ENCODE measurements at places on chromosomes 7 and 10.

DNA sequence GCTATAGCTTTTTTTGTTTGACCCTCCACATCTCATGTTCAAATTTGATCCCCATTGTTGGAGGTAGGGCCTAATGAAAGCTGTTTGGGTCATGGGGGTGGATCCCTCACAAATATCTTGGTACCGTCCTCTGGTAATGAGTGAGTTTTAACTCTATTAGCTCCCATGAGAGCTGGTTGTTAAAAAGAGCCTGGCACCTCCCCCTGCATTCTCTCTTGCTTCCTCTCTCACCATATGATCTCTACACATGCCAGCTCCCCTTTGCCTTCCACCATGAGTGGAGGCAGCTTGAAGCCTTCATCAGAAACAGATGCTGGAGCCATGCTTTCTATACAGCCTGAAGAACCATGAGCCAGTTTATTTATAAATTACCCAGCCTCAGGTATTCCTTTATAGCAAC, 43.0 kb upstream of the IMMP2L start:
- DNase-seq, result no peak

DNA sequence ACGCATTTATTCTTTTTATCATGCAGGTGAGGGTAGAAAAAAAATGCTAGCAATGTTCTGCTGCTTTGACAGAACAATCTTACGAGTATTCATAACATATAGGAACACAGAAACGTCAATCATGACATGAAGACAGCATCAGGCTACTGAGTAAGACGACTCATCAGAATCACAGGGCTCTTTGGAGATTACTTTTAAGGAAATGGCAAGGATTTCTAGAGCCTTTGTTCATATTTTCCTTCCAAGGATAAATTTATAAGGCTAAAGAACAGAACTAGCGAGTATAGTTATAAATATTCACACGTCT, 39.8 kb upstream of the DNAJC1 start:
- DNase-seq, result no peak

GRCh38 chr10:35091994-35092790, 2.1 kb upstream of the CUL2 start:
- DNase-seq, result no peak

DNA sequence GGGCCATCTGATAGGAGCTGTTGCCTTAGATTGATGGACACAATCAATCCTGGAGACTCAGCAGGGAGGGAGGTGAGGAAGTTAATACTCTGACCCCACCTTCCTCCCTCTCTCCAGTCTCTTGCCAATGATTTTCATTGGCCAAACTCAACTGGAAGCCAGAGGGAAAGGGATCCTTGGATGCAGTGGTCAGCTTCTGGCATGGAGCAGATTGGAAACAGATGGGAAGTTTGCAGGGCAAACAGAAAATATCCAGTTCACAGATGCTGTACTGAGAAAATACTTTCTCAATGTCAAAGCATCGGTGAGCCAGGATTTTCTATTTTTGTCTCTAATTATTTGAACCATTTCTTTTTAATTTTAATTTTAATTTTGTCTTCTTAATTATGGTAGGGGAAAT, 170.8 kb downstream of the BBS9 start:
- DNase-seq, result no peak

DNA sequence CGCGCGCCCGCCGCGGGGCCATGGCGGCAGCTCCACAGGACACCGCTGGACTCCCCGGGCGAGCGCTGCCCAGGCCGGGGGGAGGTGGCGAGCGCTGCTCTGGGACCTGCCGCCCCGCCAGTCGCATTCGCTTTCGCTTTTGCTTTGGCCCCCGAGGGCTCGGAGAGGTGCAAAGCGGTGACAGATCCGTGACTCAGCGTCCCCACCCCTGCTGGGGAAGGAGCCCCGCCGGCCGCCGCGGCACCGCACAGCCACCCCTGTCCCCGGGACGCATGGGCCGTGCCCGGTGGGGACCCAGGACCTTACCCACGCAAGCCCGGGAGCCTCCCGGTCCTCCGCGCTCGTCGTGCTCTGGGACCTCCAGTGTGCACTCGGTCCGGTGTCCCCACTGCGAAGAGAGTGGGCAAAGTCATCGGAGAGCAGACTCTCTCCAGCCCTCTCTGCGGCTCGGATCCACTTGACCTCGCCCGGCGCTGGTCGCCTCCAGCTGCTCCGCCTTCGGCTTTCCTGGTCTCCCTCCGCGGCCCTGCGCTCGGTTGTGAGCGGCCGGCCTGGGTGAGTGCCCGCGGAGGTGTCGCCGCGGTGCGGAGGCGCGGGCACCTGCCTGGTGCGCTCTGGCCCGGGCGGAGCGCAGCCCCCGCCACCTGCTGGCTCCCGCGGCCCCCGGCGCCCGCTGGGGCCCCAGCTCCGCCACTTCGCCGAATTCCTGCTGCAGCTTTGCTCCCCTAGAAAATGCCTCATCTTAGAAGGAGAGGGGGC, at the start of gene IL15RA:
IL15RA (minus strand) TSS at position 73 of the 759 bp plus-strand sequence; CDS start at position 22, 51 bp downstream.
- DNase-seq, result peak; percentile 56

GRCh38 chr7:149500910-149501309, 3.3 kb upstream of the ZNF746 start:
- no peak for DNase-seq

- DNase-seq, result no peak
Measured at GRCh38 chr7:158386866-158387545, 200.6 kb downstream of the PTPRN2 start.

GRCh38 chr7:17233603-17234002, 64.8 kb upstream of the AHR start:
- DNase-seq, result no peak
